ENCODE measurements at places on chromosomes 4 and X.

- DNase-seq, result no peak
Observed at GRCh38 chr4:32771491-32771890, 2051.3 kb downstream of the PCDH7 start.

DNA sequence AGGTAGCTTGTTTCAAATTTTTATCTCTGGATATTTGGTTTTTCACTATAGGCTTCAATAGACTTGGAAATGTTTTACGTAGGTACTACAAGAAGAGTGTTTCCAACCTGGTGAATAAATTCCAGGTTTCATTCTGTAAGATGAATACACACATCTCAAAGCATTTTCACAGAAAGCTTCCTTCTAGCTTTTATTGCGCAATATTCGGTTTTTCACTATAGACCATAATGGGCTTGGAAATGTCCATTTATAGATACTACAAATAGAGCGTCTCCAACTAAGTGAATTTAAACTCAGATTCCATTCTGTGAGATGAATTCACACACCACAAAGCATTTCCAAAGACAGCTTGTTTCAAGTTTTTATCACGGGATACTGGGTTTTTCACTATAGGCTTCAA is 857.7 kb upstream of the HS3ST1 start:
- DNase-seq, result no peak

- no peak for DNase-seq
Observed at GRCh38 chr4:153555730-153556434, 89.7 kb downstream of the TMEM131L start.

- no peak for DNase-seq
Observed at GRCh38 chr4:183324619-183325018, 2.4 kb upstream of the CLDN24 start.

DNA sequence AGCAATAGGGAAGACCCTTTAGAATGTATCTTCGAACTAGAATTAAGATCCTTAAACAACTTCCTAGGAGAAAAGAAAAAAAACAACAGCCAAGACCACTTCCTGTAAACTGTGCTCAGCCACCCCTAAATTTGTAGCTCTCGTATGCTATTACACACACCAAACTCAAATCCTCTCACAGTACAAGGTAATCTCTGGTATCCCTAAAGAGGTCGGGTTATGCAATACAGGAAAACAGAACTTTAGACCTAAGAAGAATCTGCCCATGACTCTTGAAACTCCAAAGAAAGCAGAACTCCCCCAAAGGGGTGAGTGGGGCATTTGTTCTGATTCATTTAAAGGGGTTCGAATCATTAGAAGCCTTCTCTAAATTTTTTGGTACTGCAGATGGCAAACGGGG is 170.9 kb upstream of the CASK start:
- DNase-seq, result no peak

DNA sequence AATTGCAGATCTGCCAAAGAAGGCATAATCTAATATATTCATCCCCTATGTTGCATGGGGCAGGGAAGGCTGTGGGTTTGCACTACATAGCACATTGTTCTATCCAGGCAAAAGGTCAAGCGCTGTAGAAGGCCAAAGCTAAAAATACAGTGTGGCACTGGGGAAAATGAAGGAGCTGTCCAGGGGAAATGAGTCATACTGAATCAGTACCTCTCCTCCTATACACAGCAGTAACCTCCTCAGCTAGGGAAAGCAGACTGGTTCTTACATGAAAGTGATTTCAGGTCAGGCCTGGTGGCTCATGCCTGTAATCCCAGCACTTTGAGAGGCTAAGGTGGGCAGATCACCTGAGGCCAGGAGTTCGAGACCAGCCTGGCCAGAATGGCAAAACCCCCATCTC is 31.0 kb upstream of the SLC25A4 start:
- DNase-seq, result no peak

- no peak for DNase-seq
Observed at GRCh38 chr4:106160560-106160959, 155.4 kb downstream of the TBCK start.

DNA sequence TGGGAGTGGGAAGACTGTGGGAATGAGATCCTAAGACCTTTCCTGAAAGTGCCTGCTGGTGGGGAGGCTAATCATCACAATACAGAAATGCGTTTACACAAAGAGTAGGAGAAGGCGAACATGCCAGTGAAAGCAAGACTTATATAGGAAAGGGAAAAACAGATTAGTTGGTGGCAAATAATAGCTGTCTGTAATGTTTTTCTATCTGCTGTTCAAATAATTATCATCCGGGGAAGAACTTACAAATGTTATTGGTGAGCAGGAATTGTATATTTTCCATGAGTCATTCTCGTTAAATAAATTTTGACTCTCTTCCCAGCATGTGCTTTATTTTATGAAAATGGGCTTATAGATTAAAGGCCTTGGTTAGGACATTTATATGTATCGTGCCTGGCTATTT is 196.5 kb downstream of the ARHGAP10 start:
- no peak for DNase-seq

GRCh38 chr4:74095482-74095881 is 3.5 kb downstream of the CXCL2 start:
- DNase-seq, result no peak

DNA sequence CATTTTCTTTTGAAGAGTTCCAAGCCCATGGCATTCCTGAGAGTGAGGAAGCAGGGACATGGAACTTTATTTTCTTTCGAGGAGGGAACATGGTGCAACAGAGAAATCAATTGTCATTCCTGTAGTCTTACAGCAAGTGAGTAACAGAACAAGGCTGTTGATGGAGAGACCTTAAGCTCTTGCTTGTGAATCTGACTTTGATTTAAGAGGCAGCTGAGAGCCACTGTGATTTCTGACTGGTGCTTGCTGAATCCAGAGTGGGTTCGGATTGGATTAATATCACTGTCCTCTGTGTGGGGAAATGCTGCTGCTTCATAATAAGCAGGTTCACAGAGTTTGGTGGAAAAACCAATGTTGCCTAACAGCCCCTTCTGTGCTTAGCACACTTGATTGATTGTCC is 4.7 kb upstream of the ATP1B4 start:
- no peak for DNase-seq

- DNase-seq, result no peak
Observed at GRCh38 chr4:156512622-156513021, 459.0 kb downstream of the PDGFC start.

GRCh38 chr4:147515220-147515936 is 34.5 kb downstream of the EDNRA start:
- no peak for DNase-seq

DNA sequence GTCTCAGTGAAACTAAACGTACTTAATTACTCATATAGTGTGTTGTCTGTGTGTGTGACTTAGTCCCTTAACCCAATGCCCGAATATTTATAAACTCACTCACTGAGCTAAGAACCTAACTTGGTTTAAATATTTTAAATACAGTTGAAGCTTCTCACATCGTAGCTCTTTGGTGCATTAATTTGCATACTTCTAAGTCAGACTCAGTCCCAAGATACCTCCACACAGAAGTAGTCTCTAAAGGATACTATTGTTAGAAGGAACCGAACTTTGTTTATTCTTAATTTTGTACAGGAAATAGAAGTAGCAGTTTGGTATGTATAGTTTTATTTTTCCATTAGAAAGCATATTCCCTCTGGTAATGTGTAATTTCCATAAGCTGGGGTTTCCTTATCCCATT is 54.0 kb upstream of the NKAP start:
- DNase-seq, result no peak

- DNase-seq, result peak; percentile 23
Observed at GRCh38 chrX:73855546-73855945, 292.5 kb downstream of the CHIC1 start.

DNA sequence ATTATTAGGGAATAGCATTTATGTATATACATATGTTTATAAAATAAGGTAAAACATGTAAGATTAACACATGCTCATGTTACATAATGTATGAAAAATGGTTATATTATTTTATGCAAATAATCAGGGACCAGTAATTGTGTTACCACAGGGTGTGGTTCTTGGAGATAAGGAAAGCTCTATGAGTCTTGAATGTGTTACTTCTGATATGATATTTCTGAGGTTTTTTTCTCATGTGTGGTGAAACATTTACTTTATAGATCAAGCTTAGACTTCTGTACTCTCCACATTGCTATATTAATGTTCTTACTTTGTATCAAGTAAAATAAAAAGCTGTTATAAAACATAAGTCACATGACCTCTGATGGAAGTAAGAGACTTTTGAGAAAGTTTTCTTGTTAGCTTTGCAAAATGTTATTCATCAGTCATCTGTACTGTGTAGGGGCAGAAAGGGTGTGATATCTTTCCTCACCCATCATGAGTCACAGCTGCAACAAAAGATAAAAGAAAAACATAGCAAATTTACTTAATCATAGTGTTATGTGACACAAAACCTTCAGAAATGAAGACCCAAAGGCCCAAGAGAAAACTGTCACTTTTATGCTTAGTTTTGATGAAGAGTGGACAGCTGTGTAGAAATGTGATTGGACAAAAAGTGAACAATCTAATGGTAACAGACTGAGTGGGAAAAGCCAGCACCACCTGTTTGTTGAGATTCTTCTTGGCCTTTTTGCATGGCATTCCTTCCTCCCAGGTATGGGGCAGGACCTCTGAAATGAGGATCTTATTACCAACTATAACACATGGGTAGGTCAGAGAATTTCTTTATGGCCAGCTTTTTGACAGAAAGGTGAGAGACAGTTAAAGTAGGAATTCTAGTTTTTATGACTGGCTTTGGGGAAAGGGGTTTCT is 632.3 kb downstream of the PDHA2 start:
- no peak for DNase-seq

DNA sequence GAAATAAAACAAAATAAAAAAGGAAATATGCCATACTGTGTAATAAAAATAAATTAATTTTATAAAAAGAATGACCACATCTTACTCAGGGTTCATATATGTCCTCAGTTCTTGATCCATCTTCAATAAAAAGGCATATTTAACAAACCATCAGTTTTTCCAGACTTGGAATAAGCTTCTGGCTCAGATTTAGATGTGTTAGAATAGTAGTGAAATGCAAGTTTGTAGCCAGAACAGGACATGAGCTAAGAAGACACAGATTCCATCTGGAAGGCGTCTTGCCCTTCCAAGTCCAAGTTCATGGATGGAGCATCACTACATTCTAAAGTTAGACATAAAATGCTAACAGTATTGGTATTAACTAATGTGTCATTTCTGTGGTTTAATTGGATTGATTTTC is 10.3 kb upstream of the LSM6 start:
- no peak for DNase-seq

GRCh38 chr4:108429662-108430061 is 190.7 kb upstream of the RPL34 start:
- DNase-seq, result no peak

DNA sequence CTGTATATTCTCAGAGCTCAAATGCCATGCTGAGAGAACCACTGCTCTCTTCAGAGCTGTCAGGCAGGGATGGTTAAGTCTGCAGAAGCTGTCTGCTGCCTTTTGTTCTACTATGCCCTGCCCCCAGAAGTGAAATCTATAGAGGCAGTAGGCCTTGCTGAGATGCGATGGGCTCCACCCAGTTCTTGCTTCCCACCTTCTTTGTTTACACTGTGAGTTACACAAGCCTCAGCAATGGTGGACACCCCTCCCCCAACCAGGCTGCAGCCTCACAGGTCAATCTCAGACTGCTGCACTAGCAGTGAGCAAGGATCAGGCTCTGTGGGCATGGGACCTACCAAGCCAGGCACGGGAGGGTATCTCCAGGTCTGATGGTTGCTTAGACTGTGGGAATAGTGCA is 271.6 kb downstream of the CENPC start:
- DNase-seq, result no peak

- DNase-seq, result no peak
Observed at GRCh38 chr4:104128850-104129213, 365.9 kb downstream of the CXXC4 start.

DNA sequence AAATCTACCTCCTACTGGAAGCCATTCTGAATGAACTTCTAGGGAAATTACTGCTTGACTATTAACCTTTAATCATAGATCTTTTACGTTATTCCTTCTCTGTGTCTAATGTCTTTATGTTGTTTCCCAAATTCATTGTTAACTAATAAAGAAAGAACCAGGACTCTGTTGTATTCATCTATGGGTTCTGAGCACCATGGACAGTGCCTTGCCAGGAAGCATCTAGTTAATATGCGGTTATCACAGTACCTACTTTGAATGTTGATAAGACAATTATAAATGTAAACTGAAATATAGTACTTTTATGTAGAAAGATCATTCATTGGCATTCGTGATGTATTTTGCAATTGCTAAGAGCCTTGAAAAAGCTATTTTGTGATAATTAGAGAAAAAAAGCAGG is 23.8 kb downstream of the NWD2 start:
- DNase-seq, result no peak

- DNase-seq, result no peak
Observed at GRCh38 chr4:100290585-100290984, 100.3 kb upstream of the DDIT4L start.

DNA sequence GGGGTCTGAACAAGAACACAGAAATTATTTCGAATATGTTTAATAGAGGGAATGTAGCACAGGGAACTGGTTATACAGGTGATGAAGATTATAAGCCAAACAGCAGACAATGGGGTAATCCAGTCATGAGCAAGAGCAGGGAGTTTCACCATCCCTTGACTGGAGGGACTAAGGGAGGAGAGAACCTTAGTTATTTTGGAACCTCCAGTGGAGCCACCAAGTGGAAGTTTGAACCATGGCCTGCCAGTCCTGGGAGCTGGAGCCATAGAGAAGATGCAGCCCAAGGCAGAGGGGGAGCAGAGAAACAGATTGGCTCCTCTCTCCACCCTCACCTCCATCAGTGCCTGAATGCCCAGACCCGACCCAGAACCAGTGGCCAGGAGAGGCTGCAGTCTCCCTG is 264.6 kb upstream of the RASGEF1B start:
- no peak for DNase-seq

DNA sequence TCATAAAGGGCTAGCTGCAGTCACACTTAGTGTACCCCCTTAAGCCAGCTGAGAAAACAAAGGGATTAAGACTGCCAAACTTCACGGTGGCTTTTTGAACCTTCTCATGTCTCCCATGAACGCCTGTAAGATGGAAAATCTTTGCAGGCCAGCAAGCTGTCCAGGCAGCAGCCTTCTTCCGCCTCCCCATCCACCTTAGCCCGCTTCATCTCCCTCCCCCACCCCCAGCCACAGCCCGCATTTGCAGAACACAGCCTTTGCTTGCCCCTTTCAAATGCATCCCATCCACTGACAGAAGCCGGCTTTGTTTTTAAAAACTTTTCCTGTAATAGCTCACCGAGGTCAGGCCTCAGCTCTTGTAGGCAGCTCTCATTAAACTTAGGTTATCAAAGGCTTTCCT is 113.8 kb upstream of the FAM9B start:
- DNase-seq, result no peak

GRCh38 chrX:68847172-68847571 is 18.4 kb downstream of the EFNB1 start:
- no peak for DNase-seq

- no peak for DNase-seq
Observed at GRCh38 chr4:183876268-183876934, 28.7 kb upstream of the STOX2 start.

DNA sequence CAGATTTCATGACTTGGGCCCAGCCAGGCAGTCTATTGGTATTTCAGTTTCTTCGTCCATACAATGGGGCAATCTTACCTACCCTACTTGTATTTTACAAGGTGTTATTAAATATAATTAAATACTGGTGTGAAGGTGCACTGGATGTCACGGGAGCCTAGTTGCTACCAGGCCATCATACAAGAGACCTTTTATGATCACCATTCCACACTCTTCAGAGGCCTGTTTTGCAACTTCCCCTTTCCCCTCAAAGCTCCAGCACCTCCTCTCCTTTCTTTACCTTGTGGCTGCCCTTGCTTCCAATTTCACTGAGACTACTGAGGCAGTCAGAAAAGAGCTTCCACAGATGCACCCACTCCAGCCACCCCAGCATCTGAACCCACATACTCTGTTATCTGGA is 93.8 kb upstream of the HELT start:
- DNase-seq, result no peak

All from stimulated activated CD4-positive, alpha-beta T cell treated with anti-CD3 and anti-CD28 coated beads, Interleukin-15, amount 100 ng/mL, for 1 hour (primary cell).